ENCODE measurements at places on chromosomes 4 and X. TPM values are rescaled to one million over a fixed set of nuclear protein-coding genes. Genes with fewer than 3 reads are reported as not detected.
A peak's percentile ranks its signal among the peaks of the same experiment; 100 is the strongest.

STOX2 gene
- total RNA-seq, result 1.8 TPM

NR3C2 gene
- total RNA-seq, result 131 TPM

ZRSR2 gene
- total RNA-seq, result 9.1 TPM

POF1B gene
- 159 TPM for total RNA-seq

C4orf50 gene
- total RNA-seq, result not detected

P2RY8 gene
- total RNA-seq, result 2.1 TPM

ZNF630 gene
- total RNA-seq, result 3.3 TPM

DNA sequence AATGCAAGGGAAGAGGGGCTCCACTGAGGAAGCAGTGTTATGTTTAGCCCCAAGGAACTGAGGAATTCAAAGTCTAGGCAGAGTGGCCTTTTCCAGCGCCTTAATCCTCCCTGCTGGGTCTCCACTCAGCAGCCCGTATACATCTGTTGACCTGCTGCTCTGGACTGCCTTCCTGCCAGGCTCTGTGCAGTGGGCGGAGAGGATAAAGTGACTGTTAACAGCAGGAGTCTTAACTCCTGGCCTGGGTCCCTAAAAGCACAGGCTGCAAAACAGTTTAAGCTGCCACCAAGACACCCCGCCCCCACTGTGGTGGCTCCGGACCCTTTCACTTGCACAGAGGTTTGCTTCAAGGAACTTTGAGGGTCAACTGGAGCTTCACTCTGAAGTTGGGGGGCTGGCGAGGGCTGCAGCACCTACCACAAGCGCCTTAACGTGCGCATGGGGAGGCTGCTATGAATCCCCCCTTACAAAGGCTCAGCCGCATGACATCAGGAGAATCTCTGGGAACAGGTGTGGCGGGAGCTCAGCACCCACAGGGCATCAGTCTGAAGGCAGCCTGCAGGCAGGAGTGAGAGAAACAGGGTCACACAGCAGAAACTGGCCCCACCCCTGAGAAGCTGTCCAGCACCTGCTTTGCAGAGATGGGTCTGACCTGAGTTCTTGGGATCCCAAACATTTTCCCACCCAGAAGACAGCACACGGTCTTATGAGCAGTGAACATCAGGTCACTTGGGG is 358.2 kb upstream of the GATB start:
- no peak for DNase-seq

DNA sequence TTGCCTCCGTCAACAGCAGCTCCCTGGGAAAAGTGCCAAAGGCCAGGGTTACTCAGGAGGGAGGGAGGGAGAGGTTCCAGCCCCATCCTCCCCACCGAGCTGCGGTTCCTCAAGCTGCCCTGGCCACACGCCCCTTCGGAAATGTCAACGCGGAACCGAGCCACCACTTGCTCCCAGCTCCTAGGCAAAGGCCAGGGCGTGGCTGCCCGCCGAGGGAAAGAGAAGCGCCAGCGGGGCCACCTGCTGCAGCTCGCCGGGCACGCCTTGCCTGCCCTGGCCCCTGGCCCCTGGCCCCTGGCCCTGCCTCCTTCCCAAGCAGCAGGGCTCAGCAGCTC is 15.3 kb downstream of the SLC6A8 start:
- peak; percentile 81 for DNase-seq

- DNase-seq, result peak; percentile 61
Observed at GRCh38 chrX:119503484-119503861, 35.2 kb downstream of the SLC25A5 start.

DNA sequence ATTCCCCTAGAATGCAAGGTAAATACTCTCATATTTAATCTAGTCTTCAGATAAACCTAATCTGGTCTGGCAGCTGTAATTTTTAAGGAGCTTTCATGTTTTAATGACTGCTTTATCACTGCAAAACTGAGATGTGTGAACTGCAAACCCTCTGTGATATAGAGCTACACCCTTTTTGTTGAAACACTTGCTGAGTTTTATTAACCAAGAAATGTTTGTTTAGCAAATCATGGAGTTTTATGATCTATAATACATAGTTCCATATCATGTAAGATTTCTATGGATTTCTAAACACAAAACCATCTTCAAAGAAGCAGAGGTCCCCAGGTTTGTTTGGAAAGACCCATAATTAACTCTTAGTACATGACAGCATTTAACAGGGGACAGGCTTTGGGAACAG is 126.4 kb downstream of the BTC start:
- DNase-seq, result no peak

DNA sequence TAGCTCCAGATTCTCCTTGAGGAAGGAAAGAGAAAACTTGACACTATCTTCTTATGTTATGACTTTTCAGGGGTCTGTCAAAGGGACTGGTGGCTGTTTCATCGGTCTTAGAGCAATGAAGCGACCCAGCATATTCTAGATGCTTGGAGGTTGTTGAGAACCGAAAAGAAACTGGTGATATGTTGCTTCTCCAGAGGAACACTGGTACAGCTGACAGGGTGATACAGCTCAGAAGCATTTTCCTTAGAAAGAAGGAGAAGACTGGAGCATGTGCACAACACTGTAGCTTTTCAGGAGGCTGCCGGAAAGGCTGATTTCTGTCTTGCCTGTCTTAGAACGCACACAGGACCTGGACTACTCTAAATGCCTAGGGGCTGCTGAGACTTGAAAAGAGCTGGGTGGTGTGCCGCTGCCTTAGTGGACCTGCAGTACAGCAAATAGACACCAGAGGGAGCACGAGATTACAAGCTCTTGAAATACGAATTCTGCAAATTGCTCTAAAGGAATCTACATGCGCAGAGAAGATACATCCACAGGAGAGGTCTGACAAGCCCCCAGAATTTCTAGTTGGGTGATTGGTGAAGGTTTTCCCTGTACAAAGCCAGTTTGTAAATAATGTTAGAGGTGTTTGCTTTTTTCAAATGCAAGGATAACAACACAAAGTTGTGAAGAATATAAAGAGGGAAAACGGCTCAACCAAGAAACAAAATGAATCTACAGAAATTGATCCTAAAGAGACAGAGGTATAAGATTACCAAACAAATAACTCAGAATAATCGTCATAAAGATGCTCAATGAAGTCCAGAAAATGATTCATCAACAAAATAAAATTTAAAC is 223.1 kb upstream of the DMD start:
- DNase-seq, result peak; percentile 49

- no peak for DNase-seq
Observed at GRCh38 chrX:110944751-110945675, 149.4 kb upstream of the CHRDL1 start.

DNA sequence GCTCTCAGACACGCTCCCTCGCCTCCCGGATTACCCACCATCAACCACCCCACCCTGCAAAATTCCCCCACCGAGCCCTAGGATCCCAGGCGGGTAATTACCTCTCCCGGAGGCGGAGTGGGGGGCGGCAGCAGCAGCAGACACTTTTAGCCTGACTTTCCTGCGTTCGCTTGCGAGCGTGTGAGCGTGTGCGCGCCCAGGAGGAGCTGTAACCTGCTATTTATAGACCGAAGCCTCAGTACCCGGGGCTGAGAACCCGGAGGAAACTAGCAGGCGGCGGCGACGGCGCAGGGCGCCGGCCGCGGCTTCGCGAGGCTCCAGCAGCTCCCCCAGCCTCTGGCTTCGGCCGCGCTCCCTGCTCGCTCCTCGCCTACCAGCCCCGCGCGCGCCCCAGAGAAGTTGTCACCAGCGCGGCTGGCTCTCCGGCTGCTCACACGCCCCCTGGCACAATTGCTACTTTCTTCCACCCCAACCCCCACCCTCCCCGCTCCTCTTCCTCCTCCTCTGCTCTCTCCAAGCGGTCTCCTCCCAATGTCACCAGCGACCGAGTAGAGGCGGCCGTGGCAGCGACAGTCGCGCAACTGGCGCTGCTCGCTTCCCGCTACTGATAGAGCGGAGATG is at the start of gene INPP4B:
Gene INPP4B (minus strand): TSS at position 194 of the 621 bp plus-strand sequence.
- DNase-seq, result peak; percentile 46

- no peak for DNase-seq
Observed at GRCh38 chr4:184143770-184144564, 73.7 kb downstream of the ENPP6 start.

- no peak for DNase-seq
Observed at GRCh38 chr4:42133006-42133405, 19.4 kb downstream of the BEND4 start.

DNA sequence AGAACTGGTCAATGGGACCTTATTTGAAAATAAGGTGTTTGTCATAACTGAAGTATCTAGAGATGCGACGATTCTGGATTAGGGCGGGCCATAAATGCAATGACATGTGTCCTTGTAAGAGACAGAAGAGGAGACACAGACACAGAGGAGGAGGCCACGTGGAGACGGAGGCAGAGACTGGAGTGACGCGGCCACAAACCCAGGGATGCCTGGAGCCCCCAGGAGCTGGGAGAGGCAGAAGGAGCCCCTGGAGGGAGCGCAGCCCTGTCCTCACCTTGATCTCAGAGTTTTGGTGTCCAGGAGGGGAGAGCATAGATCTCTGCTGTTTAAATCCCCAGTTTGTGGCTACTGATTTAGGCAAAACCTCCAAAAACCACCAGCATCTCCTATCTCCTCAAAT is 5.0 kb downstream of the GTPBP6 start:
- no peak for DNase-seq

GRCh38 chrX:9372866-9373265 is 92.0 kb upstream of the TBL1X start:
- DNase-seq, result no peak

DNA sequence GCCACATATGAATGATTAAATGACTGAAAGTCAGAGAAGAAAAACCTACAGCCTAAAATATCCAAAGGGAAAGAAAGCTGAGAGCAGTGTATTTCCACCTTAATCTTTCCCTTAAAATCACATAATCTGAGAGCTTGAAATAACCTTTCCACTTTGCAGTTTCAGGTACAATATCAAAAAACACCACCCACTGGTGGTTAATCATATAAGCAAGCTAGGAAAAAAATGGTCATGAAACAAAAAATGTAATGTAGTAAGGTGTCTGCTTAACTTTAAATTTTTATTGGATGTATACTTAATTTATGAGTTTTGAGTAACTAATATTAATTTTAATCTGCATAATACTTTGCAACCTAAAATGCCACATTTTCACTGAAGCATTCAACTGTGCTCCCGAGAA is 3.2 kb downstream of the PRDM5 start:
- no peak for DNase-seq

- no peak for DNase-seq
Observed at GRCh38 chr4:113524096-113524495, 237.4 kb downstream of the CAMK2D start.

DNA sequence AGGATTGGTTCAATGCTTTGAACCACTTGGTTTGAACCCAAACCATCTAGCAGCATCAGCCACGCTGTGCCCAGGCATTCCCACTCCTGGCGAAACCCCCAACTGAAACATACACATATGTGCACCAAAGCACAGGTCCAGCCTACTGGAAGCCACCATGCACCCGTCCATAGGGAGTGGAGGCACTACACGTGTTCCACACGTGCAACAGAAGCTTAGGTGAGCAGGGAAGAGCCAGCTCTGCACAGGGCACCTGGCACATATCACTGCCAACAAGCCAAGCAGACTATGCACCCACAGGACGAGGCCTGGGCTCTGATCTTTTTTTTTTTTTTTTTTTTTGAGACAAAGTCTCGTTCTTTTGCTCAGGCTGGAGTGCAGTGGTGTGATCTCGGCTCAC is 66.3 kb upstream of the GPR78 start:
- DNase-seq, result no peak

DNA sequence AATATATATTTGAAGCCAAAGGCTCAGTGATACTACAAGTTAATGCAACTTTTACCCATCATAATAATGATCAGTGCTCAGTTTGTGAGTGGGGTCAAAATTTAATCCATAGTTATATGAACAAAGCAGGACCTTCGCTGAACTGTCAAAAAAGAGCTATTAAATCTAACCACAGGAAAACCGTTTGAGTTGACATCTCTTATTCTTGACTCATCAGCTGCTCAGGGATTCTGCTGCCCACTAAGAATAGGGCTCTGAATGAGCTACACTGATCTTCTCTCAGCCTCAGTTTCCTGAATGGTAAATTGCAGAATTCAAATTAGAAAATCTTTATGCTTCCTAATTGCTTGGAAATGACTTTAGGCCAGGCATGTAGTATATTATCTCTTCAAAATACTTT is 44.9 kb upstream of the NAP1L5 start:
- no peak for DNase-seq

- DNase-seq, result peak; percentile 31
Observed at GRCh38 chr4:53365121-53365485, 758 bp downstream of the SCFD2 start.

DNA sequence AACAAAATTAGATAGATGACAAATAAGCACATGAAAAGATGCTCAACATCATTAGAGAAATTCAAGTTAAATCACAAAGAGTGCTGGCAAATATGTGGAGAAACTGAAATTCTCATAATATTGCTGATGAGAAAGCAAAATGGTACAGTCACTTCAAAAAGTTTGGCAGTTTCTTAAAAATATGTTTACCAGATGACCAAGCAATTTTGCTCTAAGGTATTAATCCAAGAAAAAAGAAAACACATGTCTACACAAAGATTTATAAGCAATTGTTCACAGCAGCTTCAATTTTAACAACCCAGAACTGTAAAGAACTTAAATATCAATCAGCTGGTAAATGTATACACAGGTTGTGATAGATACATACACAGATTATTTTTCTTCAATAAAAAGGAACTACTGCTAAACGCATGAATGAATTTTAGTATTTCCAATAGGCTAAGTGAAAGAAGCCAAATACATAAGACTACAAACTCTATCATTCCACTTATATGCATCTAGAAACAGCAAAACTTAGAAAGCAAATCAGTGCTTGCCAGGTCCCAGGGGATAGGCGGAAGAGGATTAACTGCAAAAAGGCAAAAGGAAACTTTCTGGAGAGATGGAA is 11.7 kb downstream of the OTUD4 start:
- DNase-seq, result no peak

- DNase-seq, result peak; percentile 55
Observed at GRCh38 chr4:77193511-77194102, 36.6 kb downstream of the CCNG2 start.

DNA sequence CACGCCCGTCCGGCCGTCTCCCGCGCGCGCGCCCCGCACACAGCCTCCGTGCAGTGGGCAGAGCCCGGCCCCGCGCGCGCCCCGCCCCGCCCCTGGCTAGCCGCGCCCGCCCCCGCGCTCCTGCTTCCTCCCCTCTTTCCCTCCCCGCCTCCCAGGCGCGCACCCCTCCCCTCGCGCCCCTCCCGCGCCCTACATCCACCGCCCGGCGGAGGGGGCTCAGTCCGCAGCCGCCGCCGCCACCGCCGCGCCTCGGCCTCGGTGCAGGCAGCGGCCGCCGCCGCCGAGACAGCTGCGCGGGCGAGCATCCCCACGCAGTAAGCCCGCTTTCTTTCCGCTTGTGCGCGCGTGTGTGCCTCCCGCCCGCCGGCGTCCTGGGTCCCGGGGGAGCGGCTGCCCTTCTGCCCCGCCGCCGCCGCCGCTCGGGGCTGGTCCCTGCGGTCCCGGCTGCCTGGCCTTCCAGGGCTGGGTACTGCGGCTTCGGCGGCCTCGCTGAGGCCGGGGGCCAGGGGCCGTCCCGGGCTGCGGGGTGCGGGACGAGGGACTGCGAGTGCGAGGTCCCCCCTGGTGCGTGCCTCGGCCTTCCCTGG is at the start of gene FHL1:
Gene FHL1 (plus strand): TSS at position 219 of the 587 bp plus-strand sequence.
- DNase-seq, result peak; percentile 49

Measured in left colon (tissue), 2 donors.